Activated T-helper 1 cell treated with anti-CD3 and anti-CD28 coated beads, Interleukin-2, amount 50 U/mL, for 16 hours (primary cell): ENCODE measurements at places on chromosomes 3 and 15.

- no peak for DNase-seq
Measured at GRCh38 chr3:118533676-118534075, 501.0 kb downstream of the IGSF11 start.

DNA sequence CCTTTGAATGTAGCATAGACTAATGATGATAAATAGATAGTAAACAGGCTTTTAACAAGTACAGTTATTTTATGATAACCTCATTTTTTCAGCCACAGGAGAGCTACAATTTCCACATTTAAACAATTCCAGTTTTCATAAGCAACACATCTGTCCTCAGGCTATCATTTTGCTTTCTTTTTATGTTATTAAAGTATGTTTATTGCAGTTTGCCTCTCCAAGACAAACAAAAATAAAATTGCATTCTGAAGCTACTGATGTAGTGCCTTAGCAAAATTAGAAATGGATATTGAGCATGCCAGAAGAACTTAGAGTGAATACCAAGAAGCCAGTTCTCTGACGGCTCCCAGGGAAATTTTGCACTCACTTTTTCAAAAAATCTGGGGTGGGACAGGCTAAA lies 140.6 kb upstream of the ABHD17C start:
- DNase-seq = no peak

DNA sequence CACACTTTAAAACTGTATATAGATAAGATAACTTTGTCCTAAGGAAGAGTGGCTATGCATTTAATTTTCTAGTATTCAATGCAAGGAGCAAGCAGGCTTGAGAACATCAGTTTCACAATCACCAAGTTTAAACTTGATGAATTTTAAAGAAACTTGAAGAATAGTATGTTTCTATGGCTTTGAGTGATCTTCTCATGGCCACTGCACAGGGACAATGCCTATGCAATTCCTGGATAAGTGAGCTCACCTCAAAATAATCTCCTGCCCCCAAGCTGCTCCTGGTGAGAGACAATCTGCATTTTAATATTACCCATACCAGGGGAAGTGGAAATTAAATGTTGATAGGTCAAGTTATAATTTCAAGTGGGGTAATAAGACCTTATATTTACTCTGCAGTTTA lies 376.6 kb upstream of the CBLB start:
- DNase-seq = no peak

- DNase-seq = no peak
Measured at GRCh38 chr3:144585408-144585807, 613.8 kb downstream of the DIPK2A start.

- no peak for DNase-seq
Measured at GRCh38 chr3:141303481-141304223, 64.7 kb upstream of the ZBTB38 start.

- no peak for DNase-seq
Measured at GRCh38 chr15:72766780-72767179, 16.8 kb downstream of the ADPGK start.

DNA sequence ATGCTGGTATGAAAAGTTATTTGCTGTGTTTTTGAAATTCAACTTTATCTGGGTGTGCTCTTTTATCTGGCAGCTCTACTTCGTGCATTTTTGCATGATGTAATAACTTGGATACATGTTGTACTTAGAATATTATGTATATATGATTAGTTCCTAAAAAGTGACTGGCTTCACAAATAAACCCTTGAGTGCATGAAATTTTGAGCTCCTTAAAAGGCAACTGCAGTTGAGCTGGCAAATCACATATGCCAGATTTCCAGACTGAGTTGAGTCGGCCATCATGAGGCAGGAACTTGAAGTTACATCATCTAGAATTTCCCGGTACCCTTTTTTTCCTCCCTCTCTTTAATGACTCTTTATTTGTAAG lies 162.5 kb downstream of the FNDC3B start:
- DNase-seq = no peak

- DNase-seq = no peak
Measured at GRCh38 chr15:67914537-67915460, 75.0 kb upstream of the RNU6-1 start.

DNA sequence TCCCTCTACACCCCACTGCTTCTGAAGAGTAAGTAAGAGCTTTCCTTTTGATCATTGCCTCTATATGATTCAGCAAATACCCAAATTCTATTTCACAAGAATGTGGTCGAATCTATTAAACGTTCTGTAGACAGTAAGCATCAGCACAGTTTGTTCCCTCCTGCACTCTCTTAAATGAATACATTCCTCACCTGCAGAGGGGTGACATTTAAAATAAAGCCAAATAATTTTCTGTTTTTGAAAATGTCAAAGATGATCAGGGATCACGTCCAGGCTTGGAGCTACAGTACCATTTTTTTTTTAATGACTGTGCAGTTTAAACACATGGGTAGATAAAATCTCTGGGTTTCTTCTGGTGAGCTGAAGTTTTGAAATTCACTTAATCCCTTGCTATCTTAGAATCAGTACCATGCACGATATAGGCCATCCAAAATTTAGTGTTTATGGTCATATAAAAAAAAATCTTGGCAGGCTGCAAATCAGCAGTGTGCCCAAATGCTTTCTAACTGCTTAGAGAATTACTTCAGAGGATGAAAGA lies 12.8 kb downstream of the PYDC2 start:
- no peak for DNase-seq

DNA sequence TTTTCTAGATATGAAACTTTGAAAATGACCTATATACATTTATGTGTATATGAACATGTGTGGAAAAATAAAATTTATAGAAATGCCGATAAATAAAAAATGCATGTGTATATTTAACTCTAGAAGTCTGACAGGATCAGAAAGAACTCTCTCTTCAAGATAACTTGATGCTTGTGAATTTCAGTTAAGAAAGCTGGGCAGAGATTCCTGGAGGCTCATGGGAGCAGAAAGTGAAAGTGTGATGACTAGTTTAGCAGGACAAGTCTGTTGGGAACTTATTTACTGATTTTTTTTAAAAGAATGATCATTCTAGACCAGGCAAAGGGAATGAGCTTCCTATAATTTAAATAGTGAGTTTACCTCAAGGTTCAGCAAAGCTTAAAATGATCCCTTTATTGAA lies 81.5 kb upstream of the KCNAB1 start:
- no peak for DNase-seq

DNA sequence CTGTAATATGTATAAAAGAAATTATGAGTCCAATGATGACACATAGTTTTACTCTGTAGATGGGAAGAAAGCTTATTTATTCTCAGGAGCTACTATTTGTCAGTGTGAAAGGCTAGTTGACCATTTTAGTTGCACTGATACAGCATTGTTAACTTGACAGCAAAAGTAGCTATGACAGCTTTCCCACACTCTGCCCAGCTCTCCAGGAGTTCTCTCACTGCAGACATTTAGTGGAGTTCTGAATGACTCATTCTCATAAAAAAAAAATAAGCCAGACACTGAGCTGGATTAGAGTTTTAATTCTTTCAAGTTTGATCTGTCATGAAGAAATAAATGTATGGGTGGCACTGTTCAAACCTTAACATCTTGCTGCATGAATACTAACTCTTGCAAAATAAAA lies 77.2 kb upstream of the CFAP20DC start:
- no peak for DNase-seq

DNA sequence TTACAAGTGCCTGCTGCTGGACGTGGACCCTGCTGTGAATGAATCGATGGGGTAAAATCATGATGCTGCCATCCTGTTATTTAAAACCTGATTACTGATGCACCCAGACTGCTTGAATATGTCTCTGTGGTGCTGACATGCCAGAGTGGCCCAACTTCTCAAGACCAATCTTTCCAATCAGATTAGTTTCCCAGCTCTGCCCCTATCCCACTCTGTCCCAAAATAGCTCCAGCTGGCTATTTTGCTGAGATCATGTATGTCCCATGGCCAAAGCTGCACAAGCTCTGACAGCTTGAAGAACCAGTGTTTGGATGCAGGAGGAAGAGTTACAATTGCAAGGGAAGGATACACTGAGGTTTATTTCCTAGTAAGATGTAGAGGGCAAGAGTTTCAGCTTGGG lies 153.6 kb downstream of the TMEM108 start:
- DNase-seq = no peak

GRCh38 chr3:50627407-50628051 lies 10.6 kb downstream of the MAPKAPK3 start:
- no peak for DNase-seq

GRCh38 chr15:99110581-99111320 lies 5.9 kb downstream of the SYNM start:
- DNase-seq = no peak

- no peak for DNase-seq
Measured at GRCh38 chr3:45599984-45600650, 5.6 kb downstream of the LIMD1 start.

DNA sequence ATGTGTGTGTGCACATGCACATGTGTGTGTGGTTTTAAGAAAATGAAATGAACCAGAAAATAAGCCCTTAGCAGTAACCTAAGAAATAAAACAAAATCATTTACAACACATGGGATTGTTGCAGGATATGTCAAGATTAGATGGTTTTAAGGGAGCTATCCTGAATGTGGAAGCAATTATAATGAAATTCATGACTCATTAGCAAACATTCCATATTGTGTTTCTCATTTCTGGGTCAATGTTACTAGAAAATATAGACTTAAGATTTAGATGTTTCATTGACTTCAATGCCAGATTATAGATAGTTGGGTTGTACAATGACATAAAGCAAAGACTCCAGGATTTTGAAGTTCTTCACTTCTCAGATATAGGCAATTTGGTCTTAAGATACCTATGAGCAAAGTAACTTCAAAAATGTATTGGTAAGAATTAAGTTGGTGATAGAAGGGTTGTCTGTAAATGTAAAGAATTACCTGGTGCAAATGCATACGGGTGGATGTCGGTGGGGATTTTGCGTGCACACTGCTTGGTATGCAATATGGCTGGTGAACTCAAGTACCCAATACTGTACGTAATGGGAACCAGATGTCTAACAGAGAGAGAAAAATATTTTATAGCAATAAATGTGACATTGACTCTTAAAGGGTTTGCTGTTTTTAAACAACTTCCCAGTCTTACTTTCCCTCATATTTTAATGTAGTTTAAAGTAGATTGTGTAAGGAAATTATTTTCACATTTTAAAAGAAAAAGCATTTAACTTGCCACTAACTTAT lies 53.9 kb upstream of the NR2F2 start:
- no peak for DNase-seq

GRCh38 chr15:77048135-77048876 lies 22.6 kb downstream of the TSPAN3 start:
- no peak for DNase-seq

DNA sequence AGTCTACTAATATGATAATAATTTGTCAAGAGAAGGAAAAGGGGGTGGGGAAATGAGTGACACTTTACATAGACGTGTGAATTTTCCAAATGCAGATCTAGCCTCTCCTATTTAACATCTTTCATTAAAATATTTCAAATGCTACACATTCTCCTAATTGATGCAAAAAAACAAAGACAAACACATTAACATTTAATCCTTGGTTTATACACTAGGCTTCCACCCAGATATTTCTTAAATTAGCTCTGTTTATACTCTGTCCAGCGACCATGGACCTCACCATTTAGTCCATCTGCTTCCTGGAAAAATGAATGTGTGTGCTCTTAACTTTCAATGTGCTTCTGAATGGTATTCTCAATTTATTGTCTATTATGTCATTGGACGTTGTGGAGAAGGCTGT lies 409.9 kb downstream of the LSAMP start:
- no peak for DNase-seq

DNA sequence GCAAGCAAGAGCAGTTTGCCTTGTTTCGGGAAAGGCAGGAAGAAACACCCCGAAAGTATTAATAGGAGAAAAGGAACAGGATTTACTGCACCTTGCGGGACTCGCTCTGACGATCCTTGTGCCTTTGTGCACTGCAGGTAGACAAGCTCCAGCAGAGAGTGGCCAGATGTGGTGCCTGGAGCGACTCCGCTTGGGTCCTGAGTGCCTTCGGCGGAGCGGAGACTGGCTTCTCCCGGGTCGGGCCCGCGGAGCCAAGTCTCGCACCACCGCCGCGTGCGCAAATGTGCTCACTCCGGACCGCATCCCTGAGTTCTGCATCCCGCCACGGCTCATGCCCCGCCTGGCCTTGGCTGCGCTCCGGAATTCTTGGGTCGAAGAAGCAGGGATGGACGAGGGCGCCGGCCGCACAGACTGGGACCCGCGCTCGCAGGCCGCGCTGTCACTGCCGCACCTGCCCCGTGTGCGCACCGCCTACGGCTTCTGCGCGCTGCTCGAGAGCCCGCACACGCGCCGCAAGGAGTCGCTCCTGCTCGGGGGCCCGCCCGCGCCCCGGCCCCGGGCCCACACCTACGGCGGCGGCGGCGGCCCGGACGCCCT lies 769 bp downstream of the C2CD4A start:
- no peak for DNase-seq

- no peak for DNase-seq
Measured at GRCh38 chr3:104520228-104520655, 846.5 kb upstream of the ALCAM start.

DNA sequence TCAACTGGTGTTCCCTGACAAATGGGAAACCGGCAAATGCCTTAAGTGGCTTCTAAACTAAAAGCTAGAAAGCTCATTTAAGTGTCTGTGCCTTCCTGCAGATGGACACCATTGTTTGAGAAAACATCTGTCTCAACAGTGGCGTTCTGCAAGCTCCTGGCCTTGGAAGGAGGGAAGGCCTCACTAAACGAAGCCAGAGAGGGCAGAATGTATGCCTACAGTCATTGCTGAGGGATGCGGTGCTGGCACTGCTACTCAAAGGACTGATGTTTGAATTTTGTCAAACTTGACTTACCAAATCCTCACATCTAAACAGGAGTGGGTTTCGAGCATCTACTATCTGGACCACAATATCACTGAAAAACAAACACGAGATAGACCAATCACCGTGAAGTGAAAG lies 12.2 kb downstream of the LSG1 start:
- DNase-seq = no peak

DNA sequence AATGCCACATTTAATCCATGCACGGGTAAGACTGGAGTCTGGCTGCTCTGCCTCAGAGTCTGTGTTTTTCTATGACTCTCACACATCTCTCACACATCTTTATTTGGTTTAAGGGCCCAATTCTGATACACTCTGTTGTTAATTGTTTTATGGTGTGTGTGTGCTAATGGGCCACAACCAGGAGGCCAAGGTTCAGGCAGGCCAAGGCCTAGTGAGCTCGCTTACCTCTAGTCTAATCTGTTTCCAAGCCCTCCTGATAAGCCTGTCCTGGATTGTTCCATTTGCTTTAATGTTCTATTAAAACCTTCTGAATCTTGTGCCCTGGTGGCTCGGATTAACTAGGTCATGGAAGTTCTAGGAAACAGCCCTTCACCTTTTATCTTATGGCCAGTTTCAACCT lies 445.4 kb upstream of the DPH6 start:
- DNase-seq = no peak

DNA sequence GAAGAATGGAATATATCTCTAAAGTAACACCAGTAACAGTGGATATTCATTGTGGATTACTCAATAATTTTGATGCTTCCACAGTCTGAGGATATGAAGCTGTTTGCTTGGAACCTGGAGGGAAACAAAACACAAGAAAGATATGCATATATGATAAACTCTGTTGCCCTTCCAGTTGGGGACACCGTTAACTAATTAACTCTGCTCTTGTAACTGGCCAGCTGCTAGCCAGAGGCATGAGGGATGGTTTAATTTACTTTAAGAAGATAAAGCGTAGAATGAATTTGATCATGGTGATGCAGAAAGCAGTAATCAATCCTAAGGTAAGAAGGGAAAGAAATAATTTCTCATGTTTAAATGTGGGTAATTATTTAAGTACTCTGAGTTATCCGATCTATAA lies 442.6 kb downstream of the NAALADL2 start:
- DNase-seq = no peak
